NCI-H748 treated with DMSO at 0.1 percent for 48 hours (cell line): ENCODE measurements at places on chromosomes 11 and 22.

- DNase-seq, result no peak
Observed at GRCh38 chr11:68142028-68142412, 20.8 kb upstream of the CHKA start.

DNA sequence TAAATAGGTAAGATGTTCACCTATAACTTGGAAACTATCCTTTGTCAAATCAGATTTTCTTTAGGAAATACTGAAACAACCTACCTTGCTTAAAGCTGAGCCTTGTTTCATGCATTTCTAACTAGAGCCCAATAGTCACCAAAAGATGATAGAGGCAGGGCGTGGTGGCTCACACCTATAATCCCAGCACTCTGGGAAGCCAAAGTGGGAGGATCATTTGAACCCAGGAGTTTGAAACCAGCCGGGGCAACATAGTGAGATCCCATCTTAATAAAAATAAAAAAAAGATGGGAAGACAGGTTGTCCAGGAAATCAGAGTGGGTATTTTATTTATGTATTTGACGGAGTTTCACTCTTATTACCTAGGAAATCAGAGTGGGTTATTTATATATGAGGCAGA, 38.3 kb downstream of the DDX6 start:
- no peak for DNase-seq

GRCh38 chr11:88203604-88204003, 28.4 kb upstream of the RAB38 start:
- no peak for DNase-seq

DNA sequence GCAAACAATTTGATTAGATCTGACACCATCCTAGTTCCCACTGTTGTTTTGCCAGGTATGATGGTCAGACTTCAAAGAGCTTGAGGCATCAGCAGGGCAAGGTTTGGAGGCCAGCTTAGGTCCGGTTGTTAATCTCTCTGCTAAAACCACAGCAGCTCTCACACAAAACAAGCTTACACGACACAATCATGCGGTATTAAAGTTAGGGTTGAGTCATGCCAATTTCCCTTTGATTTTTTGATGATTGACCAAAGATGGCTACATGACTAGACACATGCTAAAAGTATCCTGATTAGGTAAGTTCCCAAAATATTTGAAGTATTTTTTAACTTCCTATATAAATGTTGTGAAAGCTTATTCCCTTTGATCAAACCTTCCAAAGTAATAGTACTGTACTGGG, 145.9 kb downstream of the ELP4 start:
- DNase-seq, result no peak

GRCh38 chr11:44542372-44542771, 23.1 kb upstream of the CD82 start:
- no peak for DNase-seq

GRCh38 chr11:128686745-128687177, 7.1 kb upstream of the FLI1 start:
- DNase-seq, result no peak

GRCh38 chr11:23653071-23653675, 792.9 kb upstream of the CCDC179 start:
- no peak for DNase-seq

DNA sequence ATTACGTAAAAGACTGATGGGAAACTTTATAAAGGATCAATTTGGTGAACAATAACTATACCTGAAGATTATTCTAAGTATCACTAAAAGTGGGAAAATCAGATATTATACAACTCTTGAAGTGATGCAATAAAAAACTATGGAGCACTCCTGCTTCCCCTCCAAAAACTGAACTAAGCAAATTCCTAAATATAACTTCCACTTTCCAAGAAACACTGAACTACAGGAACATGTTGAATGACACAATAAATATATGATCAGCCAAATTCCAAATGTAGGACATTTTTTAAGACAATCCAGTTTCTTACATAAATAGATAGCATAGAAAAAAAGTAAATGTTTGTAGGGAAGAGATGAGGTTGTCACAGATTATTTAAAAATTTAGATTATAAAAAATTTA, 102.1 kb upstream of the APOA1 start:
- no peak for DNase-seq

DNA sequence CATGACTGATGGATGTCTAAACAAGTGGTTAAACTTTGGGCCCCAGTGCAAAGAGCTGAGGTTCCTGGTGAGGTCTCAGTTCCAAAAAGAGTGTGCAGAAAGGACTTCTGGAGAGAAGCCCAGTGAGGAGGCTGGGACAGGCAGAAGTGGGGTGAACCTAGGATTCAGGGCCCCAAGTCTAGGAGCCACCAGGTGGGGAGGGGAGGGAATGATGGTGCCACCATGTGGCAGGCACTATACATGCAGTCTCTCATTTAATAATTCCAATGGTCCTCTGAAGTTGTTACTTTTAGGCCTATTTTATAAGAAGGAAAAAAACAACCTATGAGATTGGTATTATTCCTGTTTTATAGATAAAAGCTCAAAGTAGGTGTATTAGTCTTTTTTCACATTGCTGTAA, 102.0 kb downstream of the INSC start:
- DNase-seq, result no peak

DNA sequence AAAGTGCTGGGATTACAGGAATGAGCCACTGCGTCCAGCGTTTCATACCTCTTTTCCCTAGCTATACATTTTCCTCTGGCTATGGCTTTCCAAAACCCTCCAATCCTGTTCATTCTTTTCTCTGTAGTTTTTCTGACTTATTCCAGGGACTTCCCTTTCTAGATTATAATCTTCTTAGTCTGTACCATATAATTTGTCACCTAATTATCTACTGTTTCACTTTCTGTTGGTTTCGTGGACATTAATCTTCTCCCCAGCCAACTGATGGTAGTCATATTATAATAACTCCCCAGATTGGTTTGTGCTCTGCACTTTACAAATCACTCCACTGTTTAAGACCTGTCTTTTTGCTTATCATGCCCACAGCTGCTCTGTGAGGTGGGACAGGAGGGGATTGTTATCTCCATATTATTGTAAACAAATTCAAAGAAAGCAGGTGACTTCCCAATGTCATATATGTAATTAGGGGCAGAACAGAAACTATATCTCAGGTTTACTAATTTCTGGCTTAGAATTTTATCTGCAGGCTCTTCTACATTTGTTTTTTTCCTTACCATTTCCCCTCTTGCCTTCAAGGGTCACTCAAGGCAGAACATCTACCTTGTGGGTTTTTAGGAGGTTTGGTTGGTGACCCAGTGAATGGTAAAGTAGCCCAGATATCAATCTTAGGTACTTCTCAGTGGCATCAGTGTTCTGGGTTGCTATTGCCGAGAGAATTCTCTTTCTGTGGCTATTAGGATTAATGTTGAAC, 23.9 kb downstream of the STIM1 start:
- no peak for DNase-seq

DNA sequence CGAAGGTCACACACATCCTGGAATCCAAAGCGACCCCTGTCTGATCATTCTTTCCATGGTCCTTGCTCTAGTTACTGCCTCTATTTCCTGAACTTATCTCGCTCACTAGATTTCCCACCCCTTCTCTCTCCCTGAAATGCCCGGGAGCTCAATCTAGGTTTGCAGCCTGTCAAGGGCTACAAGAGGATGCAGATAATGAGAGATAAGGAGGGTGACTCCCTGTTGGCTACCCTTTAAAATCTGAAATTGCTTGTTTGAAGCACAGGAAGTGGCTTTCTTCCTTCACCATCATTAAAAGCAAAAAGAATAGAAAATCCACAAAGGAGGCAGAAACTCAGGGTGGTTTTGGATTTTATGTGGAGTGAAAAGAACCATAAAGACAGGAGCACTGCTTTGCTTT, 13.0 kb upstream of the FLI1 start:
- DNase-seq, result no peak

- DNase-seq, result no peak
Observed at GRCh38 chr22:38777087-38777671, 16.8 kb downstream of the DNAL4 start.

GRCh38 chr22:49053578-49053977, 774.1 kb downstream of the BRD1 start:
- no peak for DNase-seq

DNA sequence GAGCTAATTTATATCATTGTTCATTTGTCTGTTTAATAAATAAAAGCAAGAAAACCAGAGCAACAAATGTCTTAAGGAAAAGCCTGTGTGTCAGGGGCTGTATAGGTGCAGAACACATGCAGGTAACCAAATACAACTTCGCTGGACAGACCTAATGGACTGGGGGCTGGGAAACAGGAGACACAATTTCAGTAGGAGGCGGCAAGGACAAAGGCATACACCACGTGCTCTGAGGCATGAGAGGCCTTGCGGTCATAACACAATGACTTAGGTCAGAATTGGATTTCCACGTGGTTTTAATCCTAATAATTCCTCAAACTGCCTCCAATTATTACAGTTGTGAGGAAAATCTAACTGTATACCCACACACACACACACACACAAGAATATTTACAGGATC, 8.7 kb upstream of the GLB1L3 start:
- DNase-seq, result no peak

- DNase-seq, result no peak
Observed at GRCh38 chr22:47872761-47873535, 1110.5 kb downstream of the TBC1D22A start.

GRCh38 chr11:113296447-113297205, 17.8 kb upstream of the TTC12 start:
- no peak for DNase-seq

DNA sequence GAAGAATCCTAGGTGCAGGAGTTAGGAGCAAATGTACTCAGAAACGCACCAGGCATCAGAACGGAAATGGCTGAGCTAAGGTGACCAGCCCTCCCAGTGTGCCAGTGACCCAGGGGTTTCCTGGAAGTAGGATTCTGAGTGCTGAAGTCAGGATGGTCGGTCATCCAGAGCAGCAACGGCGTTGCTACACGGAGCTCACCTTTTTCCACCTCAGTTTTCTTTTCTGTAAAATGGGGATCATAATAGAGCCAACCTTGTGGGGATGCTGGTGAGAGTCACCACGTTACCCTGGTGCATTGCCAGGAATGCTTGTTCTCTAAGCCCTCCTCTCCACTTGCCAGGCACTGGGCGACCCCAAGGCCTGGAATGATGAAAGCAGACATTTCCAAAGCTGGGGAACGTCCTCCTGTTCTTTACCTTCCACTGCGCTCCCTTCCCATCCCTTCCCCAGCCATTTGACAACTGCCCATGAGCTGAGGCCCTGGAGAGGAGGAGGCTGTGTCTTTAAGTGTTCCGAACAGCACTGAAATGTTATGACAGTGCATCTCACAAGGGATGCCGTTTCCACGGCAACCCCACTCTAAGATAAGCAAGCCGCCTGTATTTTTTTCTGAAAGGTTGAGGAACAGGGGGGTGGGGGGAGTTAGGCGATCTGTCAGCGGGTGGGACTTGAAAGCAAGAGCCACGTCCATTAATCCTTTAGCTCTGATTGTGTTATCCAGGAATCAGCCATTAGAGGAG, 66.8 kb downstream of the TSPAN18 start:
- DNase-seq, result no peak
